PC-3 (cell line): ENCODE measurements at places on chromosomes 2 and 18. TPM values are rescaled to one million over a fixed set of nuclear protein-coding genes. Genes with fewer than 3 reads are reported as not detected.

- no peak for DNase-seq
Measured at GRCh38 chr2:27083410-27084296, 2.9 kb upstream of the KHK start.

Gene LBH
- 0.40 and 5.8 TPM in 2 replicates for total RNA-seq

Gene SNRNP27
- total RNA-seq, result 44.1 and 56.3 TPM in 2 replicates

DNA sequence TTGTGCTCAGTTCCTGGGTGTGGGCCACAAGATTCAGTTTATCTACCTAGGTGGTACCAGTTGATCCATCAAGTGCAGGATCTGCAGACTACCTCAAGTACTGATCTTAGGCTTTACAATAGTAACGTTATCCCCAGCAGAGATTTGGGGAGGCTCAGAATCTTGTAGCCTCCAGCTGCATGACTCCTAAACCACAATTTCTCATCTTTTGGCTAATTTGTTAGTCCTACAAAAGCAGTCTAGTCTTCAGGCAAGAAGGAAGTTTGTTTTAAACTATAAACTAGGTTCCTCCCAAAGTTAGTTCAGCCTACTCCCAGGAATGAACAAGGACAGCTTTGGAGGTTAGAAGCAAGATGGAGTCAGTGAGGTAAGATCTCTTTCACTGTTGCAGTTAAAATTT is 213.5 kb upstream of the PIEZO2 start:
- DNase-seq, result no peak

GRCh38 chr2:223797037-223797436 is 40.3 kb downstream of the AP1S3 start:
- peak; percentile 94 for DNase-seq

Gene CNGA3
- not detected in 2 replicates for total RNA-seq

Gene TDRD15
- total RNA-seq, result not detected in 2 replicates

Gene GCG
- total RNA-seq, result not detected in 2 replicates

Gene UGT1A1
- total RNA-seq, result 0.33 TPM in 1 of 2 replicates, not detected in the other

- no peak for DNase-seq
Measured at GRCh38 chr2:9398881-9399780, 24.2 kb downstream of the ITGB1BP1 start.

- no peak for DNase-seq
Measured at GRCh38 chr2:9463698-9464034, 10.7 kb upstream of the IAH1 start.

- no peak for DNase-seq
Measured at GRCh38 chr2:156841321-156841720, 405.1 kb downstream of the GPD2 start.

- no peak for DNase-seq
Measured at GRCh38 chr18:48781163-48781987, 169.4 kb downstream of the SMAD7 start.

Gene RETREG2
- 61.0 and 87.2 TPM in 2 replicates for total RNA-seq

- DNase-seq, result no peak
Measured at GRCh38 chr18:36735130-36735529, 93.7 kb downstream of the TPGS2 start.

Gene TUBA3D
- not detected in 2 replicates for total RNA-seq

DNA sequence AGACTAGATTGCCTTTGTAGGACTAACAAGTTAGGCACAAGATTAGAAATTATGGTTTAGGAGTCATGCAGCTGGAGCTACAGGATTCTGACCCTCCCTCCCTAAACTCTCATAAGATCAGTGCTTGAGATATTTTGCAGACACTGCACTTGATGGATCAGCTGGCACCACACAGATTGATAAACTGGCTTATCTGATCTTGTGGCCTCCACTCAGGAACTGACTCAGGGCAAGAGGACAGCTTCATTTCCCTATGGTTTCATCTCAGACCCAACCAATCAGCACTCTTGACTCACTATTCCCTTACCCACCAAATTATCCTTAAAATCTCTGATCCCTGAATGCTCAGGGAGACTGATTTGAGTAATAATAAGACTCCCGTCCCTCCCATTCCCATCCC is 152.3 kb downstream of the DIS3L2 start:
- no peak for DNase-seq

- no peak for DNase-seq
Measured at GRCh38 chr2:64124571-64124970, 19.6 kb downstream of the PELI1 start.
